ENCODE measurements at places on chromosomes 11 and 22. TPM values are rescaled to one million over a fixed set of nuclear protein-coding genes. Genes with fewer than 3 reads are reported as not detected.

The UBQLN3 gene
- total RNA-seq: not detected

The GLYATL2 gene
- total RNA-seq: 0.14 TPM

The GPHA2 gene
- not detected for total RNA-seq

GRCh38 chr11:122809866-122810265, 28.4 kb upstream of the CRTAM start:
- no peak for DNase-seq

DNA sequence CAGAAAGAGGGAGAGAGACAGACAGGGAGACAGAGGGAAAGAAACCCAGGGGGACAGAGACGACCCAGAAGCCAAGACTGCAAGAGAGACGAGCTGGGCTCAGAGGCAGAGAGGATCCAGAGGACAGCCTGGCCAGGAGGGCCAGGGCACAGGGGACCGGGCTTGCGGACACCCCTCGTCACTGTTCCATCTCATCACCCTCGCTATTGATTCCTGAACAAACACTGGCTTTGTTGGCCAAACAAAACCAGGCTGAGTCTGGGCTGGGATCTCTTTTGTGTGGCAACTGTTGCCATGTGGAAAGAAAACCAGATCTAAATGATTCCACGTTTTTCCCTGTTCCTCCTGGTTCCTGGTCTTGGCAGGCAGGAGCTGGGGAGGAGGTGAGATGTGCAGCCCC, 339.4 kb downstream of the MN1 start:
- no peak for DNase-seq

- DNase-seq: no peak
Measured at GRCh38 chr11:5665746-5666401, 19.0 kb downstream of the TRIM5 start.

- DNase-seq: no peak
Measured at GRCh38 chr22:49306632-49307480, 520.8 kb downstream of the BRD1 start.
